Hypothalamus (tissue), 51 donors: ENCODE measurements at places on chromosomes 12 and 14.

DNA sequence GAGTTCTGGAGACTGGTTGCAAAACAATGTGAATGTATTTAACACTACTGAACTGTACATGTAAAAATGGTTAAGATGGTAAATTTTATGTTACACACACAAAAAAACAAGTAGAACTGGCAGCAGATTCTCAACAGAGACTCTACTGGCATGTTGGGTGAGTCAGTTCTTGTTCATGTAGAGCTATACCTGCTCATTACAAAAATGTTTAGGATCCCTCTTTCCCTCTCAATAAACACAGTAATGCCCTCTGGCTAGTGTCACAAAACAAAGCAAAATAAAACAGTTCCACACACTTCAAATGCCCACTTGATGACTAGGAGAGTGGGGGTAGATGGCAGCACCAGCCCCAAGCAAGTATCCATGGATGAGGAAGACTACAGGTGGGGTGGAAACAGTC is 13.7 kb upstream of the ZNF740 start:
- no peak for DNase-seq

DNA sequence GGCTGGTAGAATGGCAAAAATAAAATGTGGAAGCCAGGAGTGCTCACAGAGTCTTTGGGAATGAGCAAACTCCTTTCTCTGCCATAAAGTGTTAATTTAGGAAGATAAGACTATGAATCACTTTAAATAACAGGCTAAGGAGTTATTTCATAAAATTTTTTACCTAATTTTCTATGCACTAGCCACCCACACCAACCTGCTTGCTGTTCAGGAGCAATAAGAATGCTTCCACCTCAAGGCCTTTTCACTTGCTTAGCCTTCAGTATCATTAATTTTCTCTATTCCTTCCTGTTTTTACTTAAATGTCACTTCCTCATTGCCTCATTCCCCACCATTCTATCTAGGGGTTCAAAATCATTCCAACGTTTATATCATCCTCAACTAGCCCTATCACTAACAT is 326.8 kb downstream of the CCER1 start:
- DNase-seq, result no peak

DNA sequence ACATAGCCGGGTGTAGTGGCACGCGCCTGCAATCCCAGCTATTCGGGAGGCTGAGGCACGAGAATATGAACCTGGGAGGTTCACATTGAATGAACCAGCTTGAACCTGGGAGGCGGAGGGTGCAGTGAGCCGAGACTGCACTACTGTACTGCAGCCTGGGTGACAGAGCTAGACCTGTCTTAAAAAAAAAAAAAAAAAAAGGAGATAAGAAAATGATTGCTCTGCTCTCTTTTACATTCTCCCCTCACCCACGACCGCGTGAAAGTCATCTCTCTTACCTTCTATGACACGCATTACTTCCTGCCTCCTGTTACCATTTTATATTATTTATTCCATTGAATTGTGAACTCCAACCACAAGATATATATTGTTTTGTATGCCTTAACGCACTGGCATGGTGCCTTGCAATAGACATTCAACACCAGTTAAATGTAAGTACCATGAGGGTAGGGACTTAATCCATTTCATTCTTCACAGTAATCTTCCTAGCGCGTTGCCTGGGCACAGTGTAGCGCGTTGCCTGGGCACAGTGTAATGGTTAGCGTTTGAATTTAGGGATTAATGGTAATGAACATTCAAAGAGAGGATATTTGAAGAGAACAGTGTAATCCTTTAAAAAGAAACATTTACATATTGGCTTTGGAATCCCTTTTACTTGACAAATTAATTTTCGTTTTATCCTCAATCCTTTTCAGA is 2.7 kb downstream of the RAP1B start:
- DNase-seq, result no peak

GRCh38 chr12:47868041-47868440 is 36.8 kb downstream of the VDR start:
- no peak for DNase-seq

- DNase-seq, result no peak
These were observed 417 bp downstream of the GLS2 start for GRCh38 chr12:56487448-56488040.

DNA sequence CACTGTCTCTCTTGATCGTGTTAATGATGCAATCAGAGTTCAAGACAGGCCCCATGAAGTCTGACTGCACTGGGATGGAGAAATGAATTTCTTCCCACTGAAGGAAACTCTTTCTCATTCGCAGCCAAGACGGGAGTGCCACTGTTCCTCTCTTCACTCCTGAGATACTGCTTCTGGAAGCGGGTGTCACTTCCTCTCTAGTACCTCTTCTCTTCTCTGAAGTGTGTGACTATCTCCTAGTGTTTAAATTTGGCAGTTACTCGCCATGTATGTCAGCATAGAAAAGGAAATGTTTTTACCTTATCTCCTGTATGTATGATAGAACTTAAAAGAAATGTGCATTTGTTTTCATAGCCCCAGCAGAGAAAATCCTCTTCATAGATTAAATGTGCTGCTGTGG is 215.2 kb downstream of the ANO6 start:
- DNase-seq, result no peak

GRCh38 chr12:77995436-77996167 is 164.9 kb downstream of the NAV3 start:
- DNase-seq, result no peak

DNA sequence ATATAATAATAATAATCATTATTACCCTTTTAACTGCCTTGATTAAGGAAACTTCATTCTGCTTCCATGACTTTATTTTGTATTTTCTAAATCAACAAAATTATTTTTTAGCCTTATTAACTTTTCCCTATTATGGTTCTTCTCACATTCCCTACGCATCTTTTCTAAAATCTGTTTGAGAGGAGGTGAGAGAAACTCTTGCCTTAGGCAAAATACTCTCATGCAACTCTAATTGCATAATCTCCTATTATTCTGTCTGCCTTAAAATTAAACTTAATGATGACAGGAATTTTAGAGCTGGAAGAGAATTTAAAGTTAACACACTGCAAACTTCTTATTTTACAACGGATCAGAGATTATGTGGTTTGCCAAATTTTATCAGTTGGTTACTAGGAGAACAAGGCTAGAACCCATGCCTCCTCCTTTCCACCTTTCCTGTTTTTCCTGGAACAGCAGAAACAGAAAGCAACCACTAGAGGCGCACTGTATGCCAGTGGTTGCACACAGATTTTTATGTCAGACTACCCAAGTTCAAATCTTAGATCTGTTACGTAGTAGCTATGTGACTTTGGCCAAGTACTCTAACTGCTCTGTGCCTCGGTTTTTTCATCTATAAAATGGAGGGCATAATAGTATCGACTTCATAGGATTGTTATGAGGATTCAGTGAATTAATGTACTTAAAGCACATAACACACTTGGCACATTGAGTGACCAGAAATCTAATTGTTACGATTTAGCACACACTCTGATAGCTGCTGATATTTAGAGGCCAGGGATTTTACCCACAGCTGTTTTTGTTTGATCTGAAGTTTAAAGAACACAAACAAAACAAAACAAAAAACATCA is 4.3 kb upstream of the BRMS1L start:
- DNase-seq, result no peak

- no peak for DNase-seq
These were observed 81.9 kb upstream of the PELI2 start for GRCh38 chr14:56036353-56036752.

DNA sequence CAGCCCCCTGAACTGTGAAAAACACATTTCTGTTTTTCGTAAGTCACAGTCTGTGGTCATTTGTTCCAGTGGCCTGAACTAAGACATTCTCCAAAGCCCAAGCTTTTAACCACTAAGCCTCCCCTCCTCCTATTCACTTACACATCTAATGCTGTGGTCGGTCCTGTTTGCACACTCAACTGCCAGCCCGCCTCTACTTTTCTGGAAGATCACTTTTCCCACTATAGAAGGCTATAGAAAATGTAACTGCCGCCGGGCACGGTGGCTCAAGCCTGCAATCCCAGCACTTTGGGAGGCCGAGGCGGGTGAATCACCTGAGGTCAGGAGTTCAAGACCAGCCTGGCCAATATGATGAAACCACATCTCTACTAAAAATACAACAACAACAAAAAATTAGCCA is 524.7 kb upstream of the TMEM132C start:
- no peak for DNase-seq

GRCh38 chr14:54453252-54453651 is 12.1 kb upstream of the CNIH1 start:
- DNase-seq, result no peak

GRCh38 chr14:79608446-79608845 is 602.9 kb downstream of the DIO2 start:
- no peak for DNase-seq

GRCh38 chr12:72286526-72286925 is 14.4 kb downstream of the TRHDE start:
- DNase-seq, result no peak

GRCh38 chr14:39138440-39138839 is 24.3 kb downstream of the GEMIN2 start:
- no peak for DNase-seq

DNA sequence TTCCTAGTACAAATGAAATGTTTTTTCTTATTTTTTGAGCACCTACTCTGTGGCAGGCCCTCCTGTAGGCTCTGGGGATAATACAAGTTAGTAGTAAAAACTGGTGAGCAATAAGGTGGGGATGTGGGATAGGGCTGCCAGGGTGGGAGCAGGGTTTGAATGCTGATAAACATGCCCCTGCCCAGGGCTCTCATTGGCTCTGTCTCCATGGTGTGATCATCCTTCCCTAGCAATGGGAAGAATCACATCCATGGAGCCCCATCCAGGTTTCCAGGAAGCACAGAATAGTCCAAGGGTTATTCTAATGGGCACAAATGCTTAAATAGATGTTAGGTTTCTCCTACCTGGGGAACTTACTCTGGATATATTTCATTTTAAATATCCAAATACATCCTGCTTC is 45.5 kb downstream of the GIT2 start:
- no peak for DNase-seq

DNA sequence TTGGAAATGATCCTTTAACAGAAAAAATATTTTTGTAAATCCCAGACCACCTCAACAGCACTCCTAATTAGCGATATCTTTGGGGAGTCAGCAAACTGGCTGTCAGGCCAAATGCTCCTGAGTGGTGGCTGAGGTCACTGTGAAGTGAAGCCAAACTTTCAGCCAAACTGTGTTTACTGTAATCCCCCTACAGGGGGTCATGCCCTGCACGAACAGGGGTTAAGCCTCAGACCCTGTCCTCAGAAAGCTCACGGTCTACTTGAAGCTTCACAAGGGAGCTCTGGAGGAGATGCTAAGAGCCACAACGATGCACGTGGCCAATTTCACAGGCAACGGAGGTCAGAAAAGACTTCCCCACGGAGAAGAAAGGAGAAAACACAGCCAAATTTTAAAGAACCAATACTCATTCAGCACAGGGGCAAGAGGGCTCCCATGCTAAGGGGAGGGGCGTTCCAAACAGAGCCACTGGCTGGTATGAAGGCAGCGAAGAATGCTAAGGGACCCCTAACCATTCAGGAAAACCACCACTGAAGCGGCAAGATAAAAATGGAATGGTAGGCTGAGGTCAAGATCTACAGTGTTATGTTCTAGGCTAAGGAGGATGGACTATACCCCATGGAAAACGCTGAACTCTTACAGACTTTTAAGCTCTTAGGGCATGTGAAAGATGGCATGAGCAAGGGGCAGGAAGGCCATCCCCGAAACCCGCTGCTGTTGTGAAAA is 105.4 kb downstream of the ITPR2 start:
- no peak for DNase-seq

DNA sequence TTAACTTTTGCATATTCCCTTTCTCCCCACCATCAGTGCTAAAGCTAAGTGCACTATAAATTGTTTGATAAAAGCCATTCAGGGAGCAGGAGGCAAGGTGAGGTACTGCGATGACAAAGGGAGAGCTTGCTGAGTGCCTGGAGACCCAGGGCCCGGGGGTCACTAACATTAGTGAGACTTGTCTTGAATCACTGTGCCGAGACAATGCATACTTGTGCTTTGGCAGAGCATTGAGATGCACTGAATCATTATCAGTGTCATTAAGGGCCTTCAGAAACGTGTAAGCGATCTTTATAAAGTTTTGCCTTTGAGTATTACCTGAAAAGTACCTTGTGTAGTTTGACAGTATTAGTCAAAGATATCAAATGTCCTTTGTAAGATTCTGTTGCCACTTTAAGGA is 447.5 kb downstream of the PCNX1 start:
- no peak for DNase-seq

GRCh38 chr14:72040528-72040927 is 108.3 kb downstream of the RGS6 start:
- no peak for DNase-seq

- DNase-seq, result no peak
These were observed 116.5 kb downstream of the HMGA2 start for GRCh38 chr12:65940744-65941143.

DNA sequence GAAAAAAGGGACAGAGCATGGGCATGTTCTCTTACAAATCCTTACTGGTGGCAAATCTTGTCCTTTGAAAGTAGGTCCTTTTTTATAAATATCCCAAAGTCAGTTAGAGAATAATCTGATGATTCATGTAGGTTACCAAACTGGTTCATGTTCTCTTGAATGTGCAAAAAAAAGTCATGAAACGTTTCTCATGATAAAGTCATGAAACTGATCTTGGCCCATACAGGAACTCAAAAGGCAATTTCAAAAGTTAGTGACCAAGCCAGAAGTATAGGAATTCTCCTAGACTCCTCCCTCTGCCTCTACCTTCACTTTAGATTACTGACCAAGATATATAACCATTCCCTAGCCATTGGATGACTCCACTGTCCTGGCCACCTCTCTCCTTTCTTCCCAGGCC is 27.3 kb upstream of the SPTSSA start:
- no peak for DNase-seq

DNA sequence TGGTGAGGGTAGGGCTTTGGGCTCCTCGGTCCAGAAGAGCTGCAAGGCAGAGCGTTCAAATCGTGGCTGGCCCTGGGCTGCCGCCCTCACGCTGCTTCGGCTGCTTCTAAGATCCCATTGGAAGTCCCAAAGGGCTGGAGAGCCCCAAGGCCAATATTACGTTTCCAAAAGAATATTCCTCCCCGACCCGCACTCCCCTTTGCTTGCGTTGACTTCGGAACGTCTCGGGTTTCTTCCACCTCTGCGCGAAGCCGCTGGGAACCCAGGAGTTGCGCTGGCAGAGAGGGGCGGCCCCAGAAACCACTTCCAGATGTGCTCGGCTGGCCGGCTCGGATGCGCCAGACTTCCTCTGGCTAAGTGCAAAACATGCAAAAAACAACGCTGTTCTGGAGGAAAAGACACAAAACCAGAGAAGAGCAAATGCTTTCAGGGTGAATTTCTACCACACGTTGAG is at the start of gene GLT8D2:
Gene GLT8D2 (minus strand): TSS at position 285 of the 454 bp plus-strand sequence. CDS start 30,539 bp downstream, outside the sequence.
- no peak for DNase-seq

DNA sequence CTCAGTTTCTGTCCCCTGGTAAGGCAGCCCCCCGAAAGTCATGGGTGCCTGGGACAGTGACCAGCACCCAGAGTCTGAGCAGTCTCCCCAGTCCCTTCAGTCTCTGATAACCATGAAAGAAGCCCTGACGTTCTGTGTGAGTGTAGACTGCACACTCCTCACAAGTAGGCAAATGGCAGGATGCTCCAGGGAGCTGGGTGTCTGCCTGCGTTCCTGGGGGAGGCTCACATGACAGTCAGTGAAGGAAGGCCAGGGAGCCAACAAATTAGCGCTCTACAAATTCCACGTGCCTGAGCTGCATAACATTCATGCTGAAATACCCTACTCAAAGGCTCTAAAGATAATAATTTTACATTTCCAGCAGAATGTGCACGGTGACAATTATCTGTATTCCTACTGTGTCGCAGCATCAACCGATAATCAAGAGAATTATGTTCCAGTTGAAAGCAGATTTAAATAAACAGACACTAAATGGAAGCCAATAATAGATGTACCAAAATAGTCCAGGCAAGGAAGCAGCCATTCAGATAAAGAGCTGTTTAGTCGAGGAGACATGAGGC is 56.3 kb downstream of the ASCL1 start:
- DNase-seq, result no peak

- no peak for DNase-seq
These were observed 163.9 kb downstream of the ADGRD1 start for GRCh38 chr12:131117438-131118245.
